Activated CD4-positive, alpha-beta T cell treated with anti-CD3 and anti-CD28 coated beads, Interleukin-2, amount 50 U/mL, for 24 hours (primary cell): ENCODE measurements at places on chromosomes 5 and 9.

GRCh38 chr9:90365666-90366065 is 277.0 kb downstream of the DIRAS2 start:
- DNase-seq: no peak

GRCh38 chr9:130042885-130043653 is at the start of gene FNBP1:
Gene FNBP1, minus strand, starts transcription at chr9:130043189. Its CDS starts 214 bp downstream, at chr9:130042975.
- peak; percentile 67 for DNase-seq

DNA sequence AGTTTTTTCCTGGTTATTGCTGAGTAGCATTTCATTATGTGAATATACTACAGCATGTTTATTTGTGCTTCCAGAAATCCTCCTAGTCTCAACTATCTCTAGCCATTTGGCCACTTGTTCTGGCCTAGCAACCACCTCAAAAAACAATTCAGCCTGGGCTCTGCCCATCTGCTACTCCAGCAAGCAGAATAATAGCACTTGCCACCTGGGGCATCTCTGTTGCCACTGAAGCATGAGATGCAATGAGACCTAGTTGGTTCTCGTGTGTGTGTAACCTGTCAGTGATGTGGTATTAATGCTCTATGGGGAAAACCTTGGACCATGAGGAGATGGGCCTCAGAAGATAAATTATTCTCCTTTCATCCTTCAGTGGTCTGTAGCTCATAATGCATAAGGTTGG is 129.5 kb downstream of the RNF180 start:
- no peak for DNase-seq

GRCh38 chr9:92664394-92665152 is 5.4 kb downstream of the IPPK start:
- no peak for DNase-seq

- DNase-seq: no peak
Observed at GRCh38 chr5:98651715-98652114, 121.7 kb upstream of the RGMB start.

DNA sequence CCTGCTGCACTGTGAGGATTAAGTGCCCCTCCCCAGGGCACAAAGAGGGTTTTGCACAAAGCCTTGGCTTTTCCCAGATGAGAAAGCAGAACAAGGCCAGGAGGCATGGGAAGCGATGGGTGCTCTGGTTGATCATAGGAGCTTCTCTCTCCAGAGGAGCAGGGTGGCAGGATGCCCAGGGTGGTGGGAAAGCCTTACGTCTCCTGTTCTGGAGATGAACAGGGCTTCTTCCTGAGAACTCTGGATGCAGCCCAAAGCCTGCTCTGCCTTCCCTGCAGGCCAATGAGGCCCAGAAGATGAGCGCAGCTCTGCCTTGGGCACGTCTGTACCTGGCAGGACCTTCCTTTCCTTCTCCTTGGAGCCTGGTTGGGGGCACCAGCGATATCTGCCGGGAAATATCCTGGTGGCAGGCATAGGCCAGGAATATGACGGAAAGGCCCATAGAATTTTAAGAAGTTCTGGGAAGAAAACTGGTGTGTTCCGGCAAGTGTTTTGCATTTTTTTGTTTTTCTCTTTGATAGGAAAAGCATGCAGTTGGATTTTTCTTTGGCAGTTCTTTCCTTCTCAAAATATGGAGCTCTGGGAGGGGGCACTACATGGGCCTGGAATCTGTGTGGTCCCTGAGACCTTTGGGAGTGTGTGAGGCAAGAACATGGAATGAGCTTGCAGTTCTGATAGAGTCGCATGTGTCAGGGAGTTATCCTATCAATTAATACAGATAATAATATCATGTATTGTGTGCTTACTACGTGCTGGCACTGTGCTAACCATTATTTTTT is 253.2 kb upstream of the KLF4 start:
- DNase-seq: no peak

GRCh38 chr9:99472240-99472915 is 250.3 kb downstream of the SEC61B start:
- DNase-seq: no peak

DNA sequence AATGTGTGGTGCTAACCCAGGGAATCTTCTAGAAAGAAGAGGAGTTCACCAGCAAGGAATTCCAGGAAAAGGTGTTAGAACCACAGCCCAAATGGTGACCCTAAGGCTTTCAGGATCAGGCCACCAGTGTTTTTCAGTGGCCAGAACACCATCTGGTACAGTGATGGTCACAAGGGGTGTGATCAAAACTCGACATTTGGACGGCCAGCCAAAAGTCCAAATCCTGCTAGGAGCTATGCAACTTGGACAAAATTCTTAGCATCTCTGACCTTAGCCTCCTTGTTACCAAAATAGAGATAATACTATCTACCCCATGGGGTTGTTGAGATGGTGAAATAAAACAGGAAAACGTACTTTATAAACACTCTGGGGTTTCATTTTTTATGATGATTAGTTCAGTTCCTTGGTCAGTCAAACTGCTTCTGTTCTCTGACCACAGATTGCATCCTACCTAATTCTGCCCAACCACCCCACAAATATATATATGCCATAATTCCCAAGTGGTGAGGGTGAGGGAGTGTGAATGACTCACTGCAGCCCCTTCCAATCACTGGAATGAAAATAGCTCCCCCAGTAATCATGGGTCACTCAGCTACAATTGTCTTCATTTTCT is 210.3 kb downstream of the CDK5RAP2 start:
- DNase-seq: no peak

DNA sequence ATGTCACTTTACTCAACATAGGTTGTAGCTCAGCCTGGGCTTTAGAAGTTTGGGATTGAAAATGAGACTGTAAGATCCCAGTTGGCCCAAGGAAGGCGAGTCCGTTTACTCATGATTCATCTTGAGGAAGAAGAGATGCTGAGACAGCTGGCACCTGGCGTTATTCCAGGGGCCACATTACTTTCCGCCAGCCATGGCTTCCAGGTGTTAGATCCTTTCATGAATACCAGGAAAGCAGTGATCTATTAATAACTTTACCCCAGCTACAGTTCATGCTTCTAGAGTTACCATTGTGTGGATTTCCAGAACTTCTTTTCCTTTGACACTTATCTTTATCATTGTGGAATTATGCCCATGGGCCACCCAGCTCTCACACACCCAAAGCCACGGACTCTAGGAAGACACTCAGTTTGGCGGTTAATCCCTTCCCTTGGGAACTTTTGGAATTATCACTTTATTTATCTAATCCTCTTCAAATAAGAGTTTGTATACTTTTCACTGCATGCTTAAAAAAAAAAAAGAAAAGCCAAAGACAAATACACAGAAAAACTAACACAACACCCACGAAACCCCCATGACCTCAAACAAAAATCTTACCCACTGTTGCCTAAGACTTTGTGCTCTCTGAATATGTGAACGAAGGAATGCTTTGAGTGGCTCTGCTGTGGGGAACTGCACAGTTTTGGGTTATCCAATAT is 26.9 kb downstream of the RAI14 start:
- no peak for DNase-seq

DNA sequence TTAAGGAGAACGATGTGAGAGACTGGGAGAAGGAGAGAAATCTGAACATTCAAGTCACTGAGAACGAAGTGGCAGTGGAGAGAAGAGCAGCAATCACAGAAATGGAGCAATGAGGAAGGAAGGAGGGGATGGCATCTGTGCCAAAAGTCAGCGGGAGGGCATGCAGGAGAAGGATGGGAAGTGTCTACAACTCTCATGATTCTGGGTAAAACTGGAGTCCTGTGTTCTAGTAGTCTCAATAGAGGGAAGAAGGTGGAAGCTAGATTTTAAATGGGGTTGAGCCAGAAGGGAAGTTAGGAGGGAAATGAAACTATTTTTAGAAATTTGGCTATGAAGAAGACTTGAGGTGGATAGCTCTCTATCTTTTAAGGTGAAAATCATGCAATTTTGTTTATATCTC is 39.1 kb upstream of the SPATA31C2 start:
- no peak for DNase-seq

GRCh38 chr5:174409971-174410370 is 314.4 kb upstream of the MSX2 start:
- DNase-seq: no peak

DNA sequence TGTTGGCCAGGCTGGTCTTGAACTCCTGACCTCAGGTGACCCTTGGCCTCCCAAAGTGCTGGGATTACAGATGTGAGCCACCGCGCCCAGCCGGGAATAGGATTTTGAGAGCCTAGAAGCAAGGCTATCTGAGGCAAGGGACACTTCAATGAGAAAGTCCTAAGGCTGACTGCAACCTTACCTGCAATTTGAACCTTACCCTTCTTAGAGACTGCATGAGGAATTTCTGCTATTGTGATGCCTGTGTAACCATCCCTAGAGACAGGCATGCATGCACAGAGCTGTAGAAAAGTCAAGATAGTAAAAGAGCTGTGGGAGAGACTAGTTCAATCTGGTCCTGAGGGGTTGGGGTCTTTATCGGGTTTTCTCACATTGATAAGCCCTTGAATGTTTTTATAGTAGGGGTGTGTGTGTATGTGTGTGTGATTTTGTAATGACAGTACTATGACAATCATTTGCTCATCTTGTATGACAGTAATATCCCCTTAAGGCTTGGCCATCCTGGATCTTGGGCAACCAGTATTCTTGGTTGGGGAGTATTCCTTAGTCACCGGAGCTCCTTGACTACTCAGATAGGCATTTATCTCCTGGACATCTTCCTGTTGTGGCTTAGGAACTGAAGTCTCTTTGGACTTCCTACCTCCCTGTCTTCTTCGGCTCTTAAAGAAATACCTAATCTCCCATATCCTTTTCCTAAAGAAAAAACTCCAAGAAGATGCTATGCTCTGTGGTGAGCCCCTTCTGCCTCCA is 11.2 kb downstream of the DNAJB5 start:
- no peak for DNase-seq

DNA sequence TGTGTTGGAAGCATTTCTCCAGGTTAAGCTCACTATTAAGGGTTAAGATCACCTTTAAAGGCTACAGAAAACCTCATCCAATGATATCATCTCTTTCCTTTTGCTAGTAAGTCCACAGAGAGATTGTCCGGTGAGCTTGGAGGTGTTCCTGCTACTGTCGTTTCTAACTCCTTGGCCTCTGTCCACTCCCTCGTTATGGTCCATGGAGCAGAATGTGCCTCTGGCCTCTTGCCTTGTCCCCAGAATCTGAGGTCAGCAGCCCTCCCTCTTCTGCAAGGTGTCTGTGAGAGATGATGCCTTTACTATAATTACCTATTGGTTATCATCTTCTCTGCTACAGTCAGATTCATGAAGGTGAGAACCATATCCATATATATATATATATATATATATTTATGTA is 15.0 kb downstream of the ORM2 start:
- no peak for DNase-seq

GRCh38 chr9:121915304-121915625 is 177.8 kb downstream of the TTLL11 start:
- no peak for DNase-seq

DNA sequence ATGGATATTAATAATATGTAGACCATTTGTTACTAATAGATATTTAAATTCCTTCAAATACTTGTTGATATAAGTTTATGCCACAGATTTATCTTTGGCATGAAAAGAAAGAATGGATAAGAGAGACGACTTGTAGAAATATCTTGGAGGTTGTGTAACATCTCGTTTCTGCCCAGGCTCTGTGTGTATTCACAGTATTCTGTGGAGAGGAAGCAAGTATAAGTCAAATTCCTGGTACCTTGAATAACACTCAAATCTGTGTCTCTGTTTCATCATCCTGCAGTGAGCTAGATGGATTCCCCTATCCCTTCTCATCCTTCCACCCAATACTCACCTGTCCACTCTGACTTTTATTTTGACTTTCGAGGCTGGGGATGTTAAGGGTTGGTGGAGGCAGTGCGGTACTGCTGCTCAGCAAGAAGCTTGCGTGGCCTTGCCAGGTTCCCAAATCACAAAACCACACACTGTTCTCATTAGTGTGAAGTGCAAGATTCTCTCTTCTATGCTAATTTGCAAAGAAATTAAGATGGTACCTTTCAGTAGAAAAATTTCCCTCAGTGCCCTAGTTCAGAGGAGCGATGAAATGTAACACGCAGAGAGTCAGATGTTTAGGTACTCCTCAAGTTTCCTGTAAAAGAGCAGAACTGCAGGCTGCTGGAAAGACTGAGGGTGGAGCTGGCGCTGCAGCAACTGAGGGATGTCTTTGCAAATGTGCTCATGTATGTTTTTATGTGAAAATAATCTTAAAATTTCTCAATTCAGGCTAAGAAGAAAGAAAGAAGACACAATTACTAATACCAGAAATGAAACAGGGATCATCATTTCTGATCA is 42.6 kb upstream of the ANKRD18A start:
- DNase-seq: no peak

GRCh38 chr5:13248253-13248652 is 696.2 kb downstream of the DNAH5 start:
- DNase-seq: no peak

- no peak for DNase-seq
Observed at GRCh38 chr5:181039471-181039870, 595 bp upstream of the BTNL9 start.

DNA sequence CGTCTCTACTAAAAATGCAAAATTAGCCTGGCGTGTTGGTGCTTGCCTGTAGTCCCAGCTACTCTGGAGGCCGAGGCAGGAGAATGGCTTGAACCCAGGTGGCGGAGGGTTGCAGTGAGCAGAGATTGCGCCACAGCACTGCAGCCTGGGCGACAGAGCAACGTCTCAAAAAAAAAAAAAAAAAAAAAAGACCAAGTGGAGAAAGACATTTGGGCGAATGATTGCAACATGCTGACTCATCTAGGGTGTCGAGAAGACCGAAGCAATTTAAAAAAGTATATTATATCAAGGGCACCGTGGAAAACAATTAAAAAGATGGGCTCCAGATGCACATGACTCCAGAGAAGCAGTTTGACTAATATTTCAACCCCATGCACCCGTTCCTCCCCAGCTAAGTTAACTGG is 9.2 kb downstream of the KLF4 start:
- no peak for DNase-seq

GRCh38 chr5:117731446-117731845 is 1156.8 kb upstream of the SEMA6A start:
- DNase-seq: no peak

GRCh38 chr9:81716409-81716808 is 27.1 kb upstream of the TLE1 start:
- DNase-seq: no peak

- no peak for DNase-seq
Observed at GRCh38 chr9:90034071-90034470, 429.3 kb downstream of the GADD45G start.

- DNase-seq: no peak
Observed at GRCh38 chr5:107805166-107805565, 134.4 kb upstream of the EFNA5 start.

GRCh38 chr5:40480392-40480791 is 199.3 kb upstream of the PTGER4 start:
- peak; percentile 25 for DNase-seq

DNA sequence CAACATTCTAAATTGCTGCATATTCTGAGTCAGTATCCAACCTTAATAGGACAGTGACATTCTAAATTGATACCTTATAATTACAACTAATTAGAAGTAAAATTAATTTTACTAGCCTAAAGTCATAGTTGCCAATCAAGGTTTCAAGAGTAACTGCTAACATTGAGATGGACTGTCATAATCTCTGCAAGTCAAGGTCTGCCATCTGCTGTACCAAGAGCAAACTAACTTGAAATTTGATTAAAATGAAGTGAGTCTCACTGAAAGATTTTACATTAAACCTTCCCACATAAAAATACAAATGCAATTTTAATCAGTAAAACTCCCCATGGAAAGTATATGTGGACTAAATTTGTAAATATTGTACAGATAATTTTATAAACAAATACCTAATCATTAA is 235.3 kb downstream of the PRDM9 start:
- DNase-seq: no peak
